ENCODE measurements at places on chromosomes 7 and 10.
A peak's percentile ranks its signal among the peaks of the same experiment; 100 is the strongest.

- no peak for DNase-seq
- no peak overlapping the region for H3K4me3 ChIP-seq
- 0 out of 2 replicates have a peak, but pooled peaks cover 5% of the 10 kb centered on the region for H3K36me3 ChIP-seq
- no peaks in the 10 kb centered on the region for H3K27me3 ChIP-seq
Measured at GRCh38 chr7:23264916-23265458, 18.4 kb downstream of the GPNMB start.

DNA sequence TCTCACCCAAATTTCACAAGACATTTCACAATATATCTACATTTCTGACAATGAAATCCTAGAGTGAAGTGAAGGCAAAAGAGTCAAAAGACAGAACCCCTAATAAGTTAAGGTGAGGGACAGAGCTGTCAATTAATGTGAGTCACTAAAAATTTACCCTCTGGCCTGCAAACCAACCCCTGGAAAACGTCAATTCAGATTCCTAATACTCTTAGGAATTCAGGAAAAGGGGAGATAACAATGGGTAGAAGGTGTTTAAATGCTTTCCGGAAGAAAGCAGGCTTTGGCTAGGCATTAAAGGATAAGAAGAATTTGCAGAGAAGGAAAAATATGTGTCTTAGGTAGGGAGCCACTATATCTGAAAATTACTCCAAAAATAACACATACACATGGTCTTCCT is 299.6 kb downstream of the INHBA start:
- no peak for DNase-seq
- H3K4me3 ChIP-seq: no peak overlapping the region
- H3K27ac ChIP-seq: no peak overlapping the region
- no peaks in the 10 kb centered on the region for H3K36me3 ChIP-seq
- H3K4me1 ChIP-seq: peaks cover 7% of the 10 kb centered on the region

DNA sequence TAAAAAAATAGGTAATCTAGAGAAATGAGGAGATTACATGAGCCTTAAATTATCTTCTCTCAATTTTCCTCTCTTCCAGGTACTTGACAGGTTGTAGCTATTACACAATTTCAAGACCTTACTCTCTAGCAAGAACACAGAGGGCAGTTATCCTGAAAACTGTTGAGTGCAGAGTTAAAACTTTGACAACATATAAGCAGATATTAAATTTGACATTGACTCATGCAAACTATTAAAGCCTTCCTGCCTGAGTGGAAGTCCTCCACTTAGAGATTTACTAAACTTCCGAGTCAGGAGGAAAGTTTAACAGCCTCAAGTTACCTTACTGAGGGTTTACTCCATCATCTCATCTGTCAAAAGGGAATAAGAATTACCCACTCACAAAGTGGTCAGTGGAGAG is 73.5 kb upstream of the ARID5B start:
- DNase-seq: no peak
- no peaks in the 10 kb centered on the region for H3K36me3 ChIP-seq
- peaks cover 29% of the 10 kb centered on the region for H3K4me1 ChIP-seq
- H3K4me3 ChIP-seq: no peak overlapping the region

DNA sequence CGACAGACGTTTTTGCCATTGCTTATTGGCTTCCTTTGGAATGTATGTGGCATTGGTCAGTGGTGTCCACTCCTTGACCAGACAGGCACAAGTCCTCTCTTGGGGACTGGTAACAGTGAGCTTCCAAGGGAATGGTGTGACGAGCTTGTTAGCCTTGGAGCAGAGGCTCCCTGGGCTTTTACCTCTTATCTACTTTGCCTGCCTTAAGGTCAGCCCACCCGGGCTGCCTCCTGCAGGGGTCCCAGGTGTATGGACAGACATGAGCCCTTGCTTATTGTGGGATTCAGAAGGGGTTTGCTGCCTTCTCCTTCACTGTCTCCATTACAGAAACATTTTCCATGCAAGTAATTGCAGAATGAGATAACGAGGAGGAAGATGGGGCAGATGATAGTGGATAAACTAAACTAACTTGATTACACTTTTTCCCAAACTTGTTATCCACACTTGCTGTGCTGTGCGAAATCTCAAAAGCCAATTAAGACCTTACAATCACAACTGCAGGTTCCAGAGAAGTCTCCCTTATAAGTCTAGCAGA is 29.7 kb downstream of the PLPP4 start:
- DNase-seq: no peak
- H3K27ac ChIP-seq: no peak overlapping the region
- no peaks in the 10 kb centered on the region for H3K27me3 ChIP-seq
- no peak overlapping the region for H3K4me3 ChIP-seq
- H3K4me1 ChIP-seq: no peaks in the 10 kb centered on the region
- H3K36me3 ChIP-seq: peaks cover 9% of the 10 kb centered on the region

- DNase-seq: no peak
- H3K36me3 ChIP-seq: no peaks in the 10 kb centered on the region
- H3K27me3 ChIP-seq: peaks cover 4% of the 10 kb centered on the region
- H3K4me3 ChIP-seq: no peak overlapping the region
- no peak overlapping the region for H3K27ac ChIP-seq
- no peaks in the 10 kb centered on the region for H3K4me1 ChIP-seq
Measured at GRCh38 chr10:52007091-52007490, 307.0 kb upstream of the DKK1 start.

DNA sequence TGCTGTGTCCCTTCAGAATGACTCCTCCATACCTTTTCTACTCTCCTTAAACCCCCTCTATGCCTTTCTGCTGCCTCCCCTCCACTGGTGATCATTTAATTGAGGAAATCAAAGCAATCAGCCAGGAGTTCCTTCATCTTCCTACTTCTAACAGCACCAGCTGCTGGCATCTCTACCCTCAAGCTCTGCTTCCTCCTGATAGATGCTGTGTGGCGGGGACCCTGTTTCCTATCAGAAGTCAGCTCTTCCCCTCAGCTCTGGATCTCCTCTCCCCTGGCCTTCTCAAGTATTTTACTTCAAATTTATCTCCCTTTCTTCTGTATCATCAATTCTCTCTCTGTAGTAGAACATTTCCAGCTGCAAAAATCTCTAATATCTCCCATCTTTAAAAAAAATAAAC is 183.7 kb downstream of the ELMO1 start:
- no peak for DNase-seq
- no peak overlapping the region for H3K27ac ChIP-seq
- H3K27me3 ChIP-seq: no peaks in the 10 kb centered on the region
- no peaks in the 10 kb centered on the region for H3K4me1 ChIP-seq
- peaks cover 10% of the 10 kb centered on the region for H3K36me3 ChIP-seq

GRCh38 chr7:132322970-132323369 is 253.3 kb downstream of the PLXNA4 start:
- H3K27me3 ChIP-seq: peaks cover 46% of the 10 kb centered on the region
- DNase-seq: no peak
- H3K36me3 ChIP-seq: no peaks in the 10 kb centered on the region
- H3K4me3 ChIP-seq: no peak overlapping the region
- no peak overlapping the region for H3K27ac ChIP-seq

GRCh38 chr10:125333209-125333591 is 172.8 kb upstream of the CTBP2 start:
- no peaks in the 10 kb centered on the region for H3K36me3 ChIP-seq
- no peak overlapping the region for H3K4me3 ChIP-seq
- H3K27me3 ChIP-seq: peaks cover 20% of the 10 kb centered on the region
- H3K27ac ChIP-seq: no peak overlapping the region

GRCh38 chr10:49605939-49606509 is 4.1 kb upstream of the SLC18A3 start:
- no peak overlapping the region for H3K27ac ChIP-seq
- 0 out of 2 replicates have a peak, but pooled peaks cover under 1% of the 10 kb centered on the region for H3K36me3 ChIP-seq
- H3K4me3 ChIP-seq: no peak overlapping the region

- no peaks in the 10 kb centered on the region for H3K36me3 ChIP-seq
- no peaks in the 10 kb centered on the region for H3K27me3 ChIP-seq
- no peak overlapping the region for H3K4me3 ChIP-seq
- H3K4me1 ChIP-seq: no peaks in the 10 kb centered on the region
Measured at GRCh38 chr10:124508070-124508667, 46.5 kb downstream of the LHPP start.

GRCh38 chr10:87661861-87662785 is 2.4 kb downstream of the PAPSS2 start:
- peak overlapping the region; percentile 100 for H3K4me3 ChIP-seq
- no peak for DNase-seq
- H3K4me1 ChIP-seq: peaks cover 62% of the 10 kb centered on the region
- H3K36me3 ChIP-seq: peaks cover 65% of the 10 kb centered on the region

- H3K27ac ChIP-seq: no peak overlapping the region
- no peaks in the 10 kb centered on the region for H3K4me1 ChIP-seq
- no peaks in the 10 kb centered on the region for H3K36me3 ChIP-seq
- H3K4me3 ChIP-seq: no peak overlapping the region
- DNase-seq: no peak
Measured at GRCh38 chr7:50304911-50305582, 531 bp downstream of the IKZF1 start.

DNA sequence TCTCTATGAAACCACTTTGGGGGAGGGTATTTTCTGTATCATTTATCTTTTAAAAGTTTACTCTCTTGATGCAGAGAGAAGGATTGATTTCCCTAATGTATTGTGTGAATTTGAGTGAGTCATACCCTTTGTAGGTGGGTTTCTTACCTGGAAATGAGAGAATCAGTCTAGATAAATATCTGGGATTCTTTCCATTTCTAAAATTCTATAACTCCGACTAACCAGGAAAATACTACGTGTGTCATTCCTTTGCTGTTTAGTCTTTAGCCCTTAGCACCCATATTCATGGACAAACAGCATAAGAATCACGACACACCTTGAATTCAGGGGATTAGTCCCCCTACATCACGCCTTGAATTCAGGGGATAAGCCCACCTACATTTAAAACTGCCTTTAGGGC is 139.1 kb downstream of the GATA3 start:
- no peak overlapping the region for H3K27ac ChIP-seq
- H3K4me3 ChIP-seq: no peak overlapping the region
- no peaks in the 10 kb centered on the region for H3K36me3 ChIP-seq
- H3K4me1 ChIP-seq: no peaks in the 10 kb centered on the region
- no peak for DNase-seq

DNA sequence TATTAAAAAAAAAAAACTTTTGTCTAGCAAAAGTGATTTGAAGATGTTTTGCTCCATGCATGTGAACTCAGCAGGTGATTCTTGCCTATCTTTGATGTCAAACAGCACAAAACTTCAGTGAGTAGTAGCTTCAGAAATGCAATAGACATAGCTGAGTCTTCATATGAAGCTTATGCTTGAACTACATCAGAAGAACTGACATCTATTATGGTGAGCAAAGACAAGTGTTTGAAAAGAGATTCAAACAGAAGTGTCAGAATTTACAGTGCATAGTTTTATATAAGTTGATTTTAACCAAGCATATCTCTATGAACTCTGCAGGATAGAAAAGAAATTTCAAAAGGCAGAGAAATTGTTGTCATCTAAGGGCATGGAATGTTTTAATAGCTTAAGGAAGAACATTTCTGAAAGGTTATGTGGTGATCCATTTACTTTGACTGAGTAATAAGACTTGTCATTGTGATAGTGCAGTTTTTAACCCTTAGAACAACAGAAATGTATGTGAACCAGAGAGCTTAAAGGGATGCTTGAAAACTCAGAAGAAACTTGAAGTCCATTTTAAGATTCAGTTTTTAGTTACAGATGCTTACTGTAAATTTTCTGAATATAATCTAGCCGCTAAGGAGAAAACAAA is 351.4 kb downstream of the MDFIC start:
- peak overlapping the region; percentile 20 for H3K27ac ChIP-seq
- DNase-seq: no peak
- H3K4me3 ChIP-seq: no peak overlapping the region
- H3K4me1 ChIP-seq: peaks cover 37% of the 10 kb centered on the region

DNA sequence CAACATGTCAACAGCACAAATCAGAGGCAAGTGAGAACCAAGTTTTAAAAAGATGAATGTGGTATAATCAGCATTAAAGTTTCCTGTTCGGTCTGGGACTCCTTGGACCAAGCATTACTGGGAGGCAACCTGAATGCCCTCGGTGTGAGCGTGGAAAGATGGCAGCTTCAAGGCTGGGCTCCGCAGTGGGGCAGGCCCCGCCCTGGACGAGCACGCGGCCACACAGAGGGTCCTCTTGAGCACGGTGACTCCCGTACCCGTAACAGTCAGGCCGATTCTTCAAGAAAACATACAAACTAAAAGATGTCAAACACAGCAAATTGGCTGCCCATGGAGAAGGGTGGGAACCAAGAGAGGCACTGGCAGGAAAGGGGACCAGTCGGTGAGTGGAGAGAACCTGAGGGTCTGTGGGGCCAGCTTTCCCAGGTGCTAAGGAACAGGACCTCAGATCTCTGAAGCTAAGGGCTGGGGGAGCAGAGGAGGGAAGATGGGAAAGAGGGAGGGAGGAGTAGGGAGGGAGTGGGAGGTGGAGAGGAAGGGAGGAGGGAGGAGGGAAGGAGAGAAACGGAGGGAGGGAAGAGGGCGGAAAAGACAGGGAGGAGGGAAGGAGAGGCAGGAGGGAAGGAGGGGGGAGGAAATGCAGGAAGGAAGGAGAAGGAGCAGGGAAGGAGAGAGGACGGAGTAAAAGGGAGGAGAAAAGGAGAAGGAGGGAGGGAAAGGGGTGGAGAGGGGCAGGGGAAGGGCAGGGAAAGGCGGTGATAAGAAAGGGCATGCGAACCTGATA is 71.2 kb upstream of the FAM20C start:
- no peak overlapping the region for H3K27ac ChIP-seq
- H3K4me3 ChIP-seq: no peak overlapping the region
- H3K36me3 ChIP-seq: no peaks in the 10 kb centered on the region
- H3K4me1 ChIP-seq: peaks cover 5% of the 10 kb centered on the region
- H3K27me3 ChIP-seq: peaks cover 9% of the 10 kb centered on the region

- no peaks in the 10 kb centered on the region for H3K27me3 ChIP-seq
- no peak for DNase-seq
- H3K36me3 ChIP-seq: no peaks in the 10 kb centered on the region
Measured at GRCh38 chr7:96495751-96496216, 173.9 kb upstream of the SLC25A13 start.

DNA sequence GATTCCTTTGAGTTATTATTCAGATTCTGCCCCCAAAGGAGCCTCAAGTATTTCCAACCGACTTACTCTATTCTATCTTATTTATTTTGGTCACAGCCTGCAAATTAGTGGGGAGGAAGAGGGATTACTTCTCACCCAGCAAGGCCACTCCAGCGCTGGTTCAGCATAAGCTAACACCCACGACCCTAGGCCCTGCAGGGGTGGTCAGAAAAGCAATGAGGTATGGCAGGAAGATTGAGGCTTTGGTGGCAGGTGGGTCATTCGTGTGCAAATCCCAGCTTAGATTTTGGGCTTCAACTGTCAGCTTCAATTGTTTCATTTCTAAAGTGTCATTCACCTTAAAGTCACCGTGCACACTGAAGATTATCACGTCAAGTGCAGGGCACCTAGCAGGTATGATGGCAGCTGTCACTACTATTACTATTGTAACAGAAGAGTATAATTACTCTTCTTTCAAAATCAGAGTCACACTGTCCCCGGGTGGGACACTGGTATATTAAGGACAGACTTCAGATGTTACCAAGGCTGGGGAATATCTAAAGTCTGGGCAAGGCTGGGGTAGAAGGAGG is 48.8 kb upstream of the OPTN start:
- DNase-seq: no peak
- no peaks in the 10 kb centered on the region for H3K4me1 ChIP-seq
- no peak overlapping the region for H3K27ac ChIP-seq
- peaks cover 15% of the 10 kb centered on the region for H3K27me3 ChIP-seq

Data from HFFc6 (cell line).